T-helper 22 cell (primary cell): ENCODE measurements at places on chromosomes 1 and 21.

- no peak for DNase-seq
These were observed 90.2 kb upstream of the CSF3R start for GRCh38 chr1:36572906-36573305.

DNA sequence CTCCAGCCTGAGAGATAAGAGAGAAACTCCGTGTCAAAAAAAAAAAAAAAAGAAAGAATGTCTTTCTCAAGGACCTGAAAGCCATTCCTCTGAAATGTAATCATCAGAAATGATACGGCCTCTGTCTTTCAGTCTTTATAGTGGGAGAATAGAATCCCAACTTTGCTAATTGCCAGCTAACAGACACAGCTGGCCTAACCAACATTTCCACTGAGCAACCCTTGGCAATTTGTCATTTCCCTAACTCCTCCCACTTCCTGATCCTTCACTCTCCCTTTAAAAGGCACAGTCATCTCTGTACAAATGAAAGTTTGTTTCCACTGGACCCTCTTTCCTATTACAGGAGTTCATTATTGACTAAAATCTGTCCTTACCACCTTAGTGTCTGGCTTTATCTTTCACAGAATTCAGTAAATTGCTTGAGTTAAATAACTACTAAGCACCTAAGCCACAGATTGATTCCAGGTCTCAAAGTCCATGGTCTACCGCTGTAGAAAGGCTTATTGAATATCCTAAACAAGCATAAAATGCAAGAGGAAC, 4.3 kb upstream of the CBR1 start:
- no peak for DNase-seq

DNA sequence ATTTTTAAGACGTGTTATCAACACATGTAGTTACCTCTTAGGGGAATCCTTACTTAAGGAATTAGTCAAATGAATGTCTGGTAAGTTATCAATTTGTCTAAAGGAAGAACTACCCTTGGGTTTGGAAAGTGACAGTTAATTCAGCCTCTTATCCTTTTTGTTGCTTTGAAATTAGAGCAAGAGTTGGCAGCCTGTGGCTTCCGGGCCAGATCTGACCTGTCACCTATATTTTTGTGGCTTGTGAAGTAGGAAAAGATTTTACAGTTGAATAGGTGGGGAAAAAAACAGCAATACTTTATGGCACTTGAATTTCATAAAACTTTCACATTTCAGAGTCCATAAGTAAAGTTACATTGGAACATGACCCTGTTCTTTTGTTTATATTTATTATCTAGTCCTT, 5.5 kb downstream of the MRPS6 start:
- no peak for DNase-seq

DNA sequence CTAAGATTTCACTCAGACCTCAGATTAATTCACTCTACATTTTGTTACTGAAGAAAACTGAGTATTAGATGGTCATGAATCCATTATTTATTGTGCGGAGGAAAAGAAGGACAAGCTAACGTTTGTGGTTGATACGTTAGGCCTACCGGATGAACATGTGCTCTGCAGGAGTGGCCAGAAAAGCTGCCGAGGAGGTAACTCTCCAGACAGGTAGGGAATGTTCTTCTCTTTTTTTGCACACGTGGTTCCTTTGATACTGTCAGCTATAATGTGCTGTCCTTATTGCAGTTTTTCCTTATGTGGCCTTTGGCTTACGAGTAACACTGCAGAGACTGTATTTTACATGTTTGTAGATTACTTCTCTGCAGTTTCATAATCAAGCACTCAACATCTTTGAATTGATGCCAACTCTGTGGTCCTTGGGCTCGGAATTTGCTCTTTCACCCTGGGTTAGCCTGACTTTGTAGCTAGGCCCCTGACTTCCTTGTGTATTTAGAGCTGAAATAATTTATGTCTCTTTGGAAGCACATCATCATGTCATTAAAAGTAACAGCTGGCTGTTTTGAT, 13.6 kb downstream of the MTR start:
- no peak for DNase-seq

DNA sequence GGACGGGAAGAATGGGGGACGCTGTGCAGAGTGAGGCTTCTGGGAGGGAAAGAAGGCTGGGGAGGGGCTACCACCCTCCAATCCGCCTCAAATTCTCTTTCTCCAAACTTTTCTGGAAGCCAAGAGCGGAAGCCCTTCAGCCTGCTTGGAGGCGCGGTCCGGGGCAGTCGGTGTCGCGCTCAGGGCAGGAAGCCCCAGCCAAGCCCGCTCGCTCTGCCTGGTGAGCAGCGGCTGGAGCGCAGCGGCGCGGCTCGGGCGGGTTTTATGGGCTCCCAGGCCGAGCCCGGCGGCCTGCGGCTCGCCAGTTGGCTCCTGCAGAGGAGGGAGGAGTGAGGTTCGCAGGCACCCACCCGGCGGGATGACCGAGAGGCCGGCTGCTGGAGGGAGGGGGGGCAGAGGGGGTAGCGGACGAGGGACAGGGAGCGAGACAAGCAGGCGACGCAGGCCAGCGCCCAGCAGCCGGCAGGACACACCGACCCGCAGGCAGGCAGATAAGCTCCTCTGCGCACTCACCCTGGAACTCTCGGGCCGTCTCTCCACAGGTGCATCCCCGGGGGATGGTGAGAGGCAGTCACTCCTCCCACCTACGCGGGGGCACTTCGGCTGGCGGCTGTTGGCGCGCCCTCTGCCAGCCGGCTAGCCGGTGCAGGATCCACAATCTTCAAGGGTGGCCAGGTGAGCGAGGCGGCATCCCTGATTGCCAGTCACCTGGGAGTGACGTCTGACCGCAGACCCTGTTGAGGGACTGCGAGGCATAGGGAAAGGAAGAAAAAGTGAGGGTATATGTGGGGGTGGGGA, at the start of gene AVPR1B:
AVPR1B (minus strand) TSS at position 238 of the 798 bp plus-strand sequence. CDS start 498 bp downstream, outside the sequence.
- no peak for DNase-seq

- DNase-seq = no peak
These were observed 113.9 kb upstream of the DPT start for GRCh38 chr1:168842916-168843315.

DNA sequence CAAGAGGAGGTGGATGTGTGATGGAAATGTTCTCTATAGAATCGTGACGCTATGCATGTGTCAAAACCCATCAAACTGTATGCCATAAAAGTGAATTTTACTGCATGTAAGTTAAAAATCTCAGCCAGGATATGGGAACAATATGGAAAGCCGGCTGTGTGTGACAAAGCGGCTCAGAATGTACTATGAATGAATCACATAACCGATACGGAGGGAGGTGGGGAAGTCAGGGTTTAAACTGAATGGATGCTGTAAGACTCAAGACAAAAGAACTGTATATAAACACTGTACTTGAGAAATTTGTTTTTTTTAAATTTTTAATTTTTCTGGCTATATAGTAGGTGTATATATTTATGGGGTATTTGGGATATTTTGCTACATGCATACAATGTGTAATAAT, 111.6 kb upstream of the PDE4B start:
- no peak for DNase-seq

DNA sequence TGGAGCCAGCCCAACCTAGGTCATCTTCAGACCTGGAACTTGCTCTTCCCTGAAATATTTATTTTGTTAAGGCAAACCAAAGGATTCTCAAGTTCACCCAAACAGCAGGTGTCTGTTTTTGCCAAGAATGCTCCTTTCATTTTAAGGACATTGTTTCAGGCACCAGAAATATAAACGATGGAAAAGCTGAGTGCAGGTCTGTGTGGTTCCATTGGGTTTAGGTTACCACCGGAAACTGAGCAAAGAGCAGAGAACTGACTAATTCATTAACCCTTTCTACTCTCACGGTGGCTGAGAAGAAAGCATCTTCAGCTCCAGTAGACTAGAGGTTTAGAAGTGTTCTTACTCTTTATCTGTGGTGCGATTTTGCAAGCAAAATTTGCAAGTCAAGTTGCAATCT, 38.0 kb upstream of the ZC3H11B start:
- no peak for DNase-seq

DNA sequence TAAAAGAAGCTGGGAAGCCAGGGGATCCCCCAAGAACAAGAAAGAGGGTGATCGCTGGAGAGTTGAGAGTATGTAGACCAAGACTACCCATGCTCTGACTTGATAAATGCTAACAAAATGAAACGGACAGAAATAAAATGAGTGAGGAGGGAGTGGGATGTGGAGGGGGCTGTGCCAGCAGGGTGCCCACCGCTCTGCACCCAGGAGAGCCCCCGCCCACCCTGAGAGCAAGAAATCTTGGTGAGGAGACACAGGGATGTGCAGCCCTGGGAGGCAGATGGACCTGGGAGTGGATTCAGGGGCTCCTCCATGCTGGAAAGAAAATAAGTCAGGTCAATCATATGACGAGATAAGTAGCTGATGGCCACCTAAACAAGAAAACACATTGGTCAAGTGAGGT, 590.9 kb downstream of the AJAP1 start:
- DNase-seq = no peak

- no peak for DNase-seq
These were observed 3.3 kb downstream of the AHDC1 start for GRCh38 chr1:27600498-27601175.

GRCh38 chr1:7768583-7768982, 2.5 kb upstream of the VAMP3 start:
- DNase-seq = no peak
